Fibroblast of skin of back (primary cell): ENCODE measurements at places on chromosomes 7 and 10.

DNA sequence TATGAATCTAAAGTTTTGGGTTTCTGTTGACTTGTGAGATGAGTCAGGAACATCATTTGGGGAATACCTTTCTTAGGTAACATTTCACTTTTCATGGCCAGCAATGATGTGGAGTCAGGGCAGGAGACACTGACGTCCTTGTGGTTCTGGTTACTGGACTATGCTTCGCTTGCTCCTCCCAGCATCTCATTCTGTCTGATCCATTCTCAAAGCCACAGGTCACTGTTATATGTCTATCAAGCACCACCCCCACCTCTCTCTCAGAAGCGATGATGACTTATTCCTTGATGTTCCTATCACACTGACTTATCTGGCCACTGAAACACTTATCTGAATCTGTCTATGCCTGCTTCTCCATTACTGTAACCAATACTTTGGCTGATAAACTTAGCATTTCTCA is 51.6 kb downstream of the TES start:
- no peak for DNase-seq

DNA sequence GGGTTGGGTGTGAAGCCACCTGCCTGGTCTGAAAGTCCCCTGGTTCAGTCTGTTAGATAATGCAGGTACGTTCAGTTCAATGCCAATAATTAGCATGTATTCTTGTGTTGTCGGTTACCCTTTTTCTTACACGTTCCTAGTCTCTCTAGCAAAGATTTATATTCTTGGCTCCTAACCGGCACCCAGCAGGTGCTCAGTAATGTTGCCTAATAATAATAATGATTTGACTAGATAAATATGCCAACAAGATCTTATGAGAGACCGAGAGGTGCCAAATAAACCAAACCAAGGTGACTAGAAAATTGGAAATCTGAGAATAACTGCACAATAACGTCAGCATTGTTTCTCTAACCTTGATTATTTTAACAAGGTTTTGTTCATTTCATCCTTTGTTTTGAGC is 1.1 kb upstream of the SMIM30 start:
- no peak for DNase-seq

DNA sequence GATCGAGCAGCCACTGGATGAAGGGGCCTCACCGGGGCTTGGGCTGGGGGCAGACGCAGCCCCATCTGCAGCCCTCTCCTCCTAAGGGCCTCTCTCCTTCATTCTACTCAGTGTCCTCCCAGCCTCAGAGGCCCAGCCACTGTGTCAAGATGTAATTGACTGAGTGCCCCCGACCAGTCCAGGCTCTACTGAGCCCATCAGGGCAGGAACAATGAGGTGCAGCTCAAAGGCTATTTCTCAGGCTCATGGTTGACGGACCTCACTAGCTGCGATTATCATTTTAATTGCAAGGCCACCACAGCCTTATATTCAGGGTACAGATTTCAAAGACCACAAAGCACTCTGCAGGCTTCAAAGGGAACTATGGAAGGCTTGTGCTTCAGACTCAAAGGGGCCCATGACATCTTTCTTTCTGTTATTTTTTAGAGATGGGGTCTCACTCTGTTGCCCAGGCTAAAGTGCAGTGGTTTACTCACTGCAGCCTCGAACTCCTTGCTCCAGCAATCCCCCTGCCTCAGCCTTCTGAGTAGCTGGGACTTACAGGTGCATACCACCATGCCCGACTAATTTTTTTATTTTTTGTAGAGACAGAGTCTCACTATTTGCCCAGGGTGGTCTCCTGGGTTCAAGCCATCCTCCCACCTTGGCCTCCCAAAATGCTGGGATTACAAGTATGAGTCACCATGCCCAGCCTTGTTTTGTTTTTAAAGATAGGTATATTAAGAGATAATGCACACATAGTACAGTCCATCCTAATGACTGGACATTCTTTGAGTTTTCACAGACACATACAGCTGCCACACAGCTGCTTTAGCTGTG is 23.7 kb downstream of the SLC29A3 start:
- no peak for DNase-seq

DNA sequence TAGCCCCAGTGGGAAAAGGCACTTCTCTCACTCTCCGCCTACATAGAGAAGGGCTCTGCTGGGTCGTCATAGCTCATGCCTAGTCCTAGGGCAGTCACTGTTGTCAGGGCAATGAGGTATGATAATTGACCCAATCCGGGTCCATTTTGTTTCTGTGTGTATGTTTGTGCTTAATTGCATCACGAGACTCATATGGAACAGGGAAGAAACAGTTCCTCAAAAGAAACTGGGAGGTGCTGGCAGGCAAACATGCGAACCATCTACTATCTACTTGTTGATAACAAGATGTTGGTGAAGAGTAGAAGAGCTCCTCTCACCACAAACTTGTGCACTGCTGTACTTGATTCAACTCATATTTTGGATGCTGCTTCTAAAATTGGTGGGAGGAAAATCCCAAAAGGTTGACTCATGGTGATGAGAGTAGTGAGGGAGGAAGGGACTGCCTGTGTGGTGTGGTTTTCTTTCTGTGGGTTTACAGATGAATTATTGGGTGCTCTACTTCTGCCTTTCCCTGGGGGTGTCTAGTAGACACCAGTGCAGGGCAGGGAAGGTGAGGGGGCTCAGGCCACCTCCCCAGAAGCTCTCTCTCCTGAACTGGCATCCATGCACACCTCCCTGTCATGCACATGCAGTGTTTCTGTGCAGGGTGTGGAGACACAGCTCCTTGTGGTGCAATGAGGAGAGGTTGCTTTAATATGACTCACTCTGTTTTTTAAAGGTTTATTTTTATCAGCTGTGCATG is 29.4 kb downstream of the LSMEM1 start:
- peak; percentile 82 for DNase-seq

DNA sequence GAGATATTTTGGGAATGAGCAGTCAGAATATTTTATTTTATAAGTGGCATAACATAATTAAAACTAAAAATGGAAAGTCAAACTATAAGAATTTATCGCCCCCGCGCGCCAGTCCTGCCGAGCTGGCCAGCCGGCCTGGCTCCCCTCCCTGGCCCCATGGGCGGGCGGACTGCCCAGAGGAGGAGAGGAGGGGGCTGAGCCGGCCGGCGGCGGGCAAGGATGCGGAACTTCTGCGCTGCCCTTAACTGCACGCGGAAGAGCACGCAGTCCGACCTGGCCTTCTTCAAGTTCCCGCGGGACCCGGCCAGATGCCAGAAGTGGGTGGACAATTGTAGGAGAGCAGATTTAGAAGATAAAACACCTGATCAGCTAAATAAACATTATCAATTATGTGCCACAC is 96.8 kb downstream of the DKK1 start:
- no peak for DNase-seq

GRCh38 chr7:102916426-102916825 is 3.6 kb downstream of the LRRC17 start:
- peak; percentile 76 for DNase-seq

- no peak for DNase-seq
These were observed 28.0 kb downstream of the YKT6 start for GRCh38 chr7:44228571-44229350.

- DNase-seq: no peak
These were observed 92.6 kb downstream of the SPAG6 start for GRCh38 chr10:22437620-22438588.

DNA sequence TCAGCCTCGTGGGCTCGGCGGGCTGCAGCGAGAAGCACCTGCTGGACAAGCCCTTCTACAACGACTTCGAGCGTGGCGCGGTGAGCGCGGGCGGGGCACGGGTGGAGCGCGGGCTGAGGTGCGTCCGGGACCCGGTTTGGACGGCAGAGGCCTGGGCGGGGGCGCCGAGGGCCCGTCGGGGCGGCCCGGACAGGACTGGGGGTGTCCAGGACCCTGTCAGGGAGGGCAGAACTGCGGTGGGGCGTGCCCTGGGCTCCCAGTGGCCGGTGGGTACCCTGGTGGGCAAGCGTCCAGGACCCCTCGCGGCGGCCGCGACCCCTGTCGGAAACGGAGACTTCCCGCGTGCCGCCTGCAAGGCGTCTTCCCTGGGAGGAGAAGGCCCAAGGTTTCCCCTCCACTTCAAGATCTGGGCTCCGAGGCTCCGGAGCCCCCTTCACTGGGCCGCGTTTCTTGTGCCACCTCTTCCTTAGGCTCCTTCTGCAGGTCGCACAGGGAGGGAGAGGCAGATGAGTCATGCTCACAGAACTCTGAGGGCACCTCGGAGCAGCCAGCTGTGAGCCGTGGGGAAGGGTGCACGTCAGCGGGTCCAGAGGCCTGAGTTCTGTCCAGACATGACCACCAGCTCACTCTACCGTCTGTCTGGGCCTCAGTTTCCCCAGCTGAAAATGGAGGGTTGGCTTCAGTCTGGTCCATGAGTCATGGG is 485 bp downstream of the ALOX5 start:
- no peak for DNase-seq
